ENCODE measurements at places on chromosomes 5 and 9. TPM values are rescaled to one million over a fixed set of nuclear protein-coding genes. Genes with fewer than 3 reads are reported as not detected.

DNA sequence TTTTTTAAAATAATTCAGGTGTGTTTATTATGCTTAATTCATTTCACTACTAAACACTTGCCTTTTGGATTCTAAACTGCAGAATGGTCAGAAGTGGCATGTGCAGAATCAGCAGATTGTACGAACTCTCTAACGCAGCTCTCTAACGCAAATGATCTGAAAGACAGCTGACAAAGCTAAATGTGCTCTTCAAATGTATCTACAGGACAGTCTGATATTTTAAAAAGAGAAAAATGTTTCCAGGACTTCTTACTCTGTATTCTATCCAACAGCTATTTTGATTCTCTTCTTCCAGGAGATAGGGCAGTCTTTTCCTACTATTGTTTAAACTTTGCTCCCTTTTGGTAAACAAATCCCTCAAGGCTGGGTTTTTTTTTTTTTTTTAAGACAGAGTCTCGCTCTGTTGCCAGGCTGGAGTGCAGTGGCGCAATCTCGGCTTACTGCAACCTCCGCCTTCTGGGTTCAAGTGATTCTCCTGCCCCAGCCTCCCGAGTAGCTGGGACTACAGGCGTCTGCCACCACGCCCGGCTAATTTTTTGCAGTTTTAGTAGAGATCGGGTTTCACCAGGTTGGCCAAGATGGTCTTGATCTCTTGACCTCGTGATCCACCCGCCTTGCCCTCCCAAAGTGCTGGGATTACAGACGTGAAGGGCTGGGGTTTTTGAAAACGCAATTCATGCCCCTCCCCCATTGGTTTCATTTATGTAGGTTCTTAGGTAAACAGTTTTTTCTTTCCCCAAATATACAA, 1.2 kb downstream of the NMRK1 start:
- no peaks in the 10 kb centered on the region for H3K27me3 ChIP-seq
- H3K4me1 ChIP-seq, result peaks cover 74% of the 10 kb centered on the region
- peak overlapping the region; percentile 100 for H3K27ac ChIP-seq

- H3K4me1 ChIP-seq, result no peaks in the 10 kb centered on the region
- no peaks in the 10 kb centered on the region for H3K36me3 ChIP-seq
- H3K4me3 ChIP-seq, result no peak overlapping the region
- no peak for DNase-seq
- H3K27ac ChIP-seq, result no peak overlapping the region
These were observed 184.4 kb downstream of the MPDZ start for GRCh38 chr9:13095056-13095455.

Gene GLRA1
- not detected for total RNA-seq

GRCh38 chr5:43432486-43433375, 20.5 kb upstream of the CCL28 start:
- DNase-seq, result no peak
- peaks cover 37% of the 10 kb centered on the region for H3K4me1 ChIP-seq
- H3K27ac ChIP-seq, result no peak overlapping the region
- no peaks in the 10 kb centered on the region for H3K27me3 ChIP-seq
- no peaks in the 10 kb centered on the region for H3K36me3 ChIP-seq
- no peak overlapping the region for H3K4me3 ChIP-seq

DNA sequence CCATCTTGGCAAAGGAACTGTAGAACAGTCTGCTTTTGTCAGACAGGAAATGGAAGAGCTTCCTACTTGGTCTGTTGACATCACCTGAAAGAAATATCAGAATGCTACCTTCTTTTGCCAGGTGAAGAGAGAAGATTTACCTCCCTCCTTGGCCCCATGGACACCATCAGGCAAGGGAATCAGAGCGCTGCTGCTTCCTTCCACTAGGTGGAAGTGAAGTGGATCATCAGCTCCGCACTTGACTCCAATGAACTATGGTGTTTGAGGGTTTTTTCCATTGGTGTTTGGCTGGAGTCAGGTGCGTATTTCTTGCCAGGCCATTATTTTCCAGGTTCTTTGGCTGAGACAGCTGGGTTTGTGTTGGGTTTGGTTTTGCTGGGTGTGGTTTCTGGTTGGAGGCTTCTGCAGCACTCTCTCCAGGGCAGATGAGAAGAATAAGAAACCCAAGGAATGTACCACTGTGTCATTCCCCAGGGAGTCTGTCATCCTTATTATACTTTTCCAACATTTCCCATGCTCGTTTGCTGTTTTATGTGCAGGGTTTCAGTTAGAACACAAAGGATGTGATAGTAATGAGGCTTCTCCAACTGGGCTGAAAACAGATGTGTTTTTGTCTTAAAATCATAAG, 12.4 kb downstream of the SPATA31E1 start:
- no peak overlapping the region for H3K4me3 ChIP-seq
- no peaks in the 10 kb centered on the region for H3K4me1 ChIP-seq
- no peak for DNase-seq
- no peaks in the 10 kb centered on the region for H3K36me3 ChIP-seq
- H3K27me3 ChIP-seq, result no peaks in the 10 kb centered on the region
- H3K27ac ChIP-seq, result no peak overlapping the region

DNA sequence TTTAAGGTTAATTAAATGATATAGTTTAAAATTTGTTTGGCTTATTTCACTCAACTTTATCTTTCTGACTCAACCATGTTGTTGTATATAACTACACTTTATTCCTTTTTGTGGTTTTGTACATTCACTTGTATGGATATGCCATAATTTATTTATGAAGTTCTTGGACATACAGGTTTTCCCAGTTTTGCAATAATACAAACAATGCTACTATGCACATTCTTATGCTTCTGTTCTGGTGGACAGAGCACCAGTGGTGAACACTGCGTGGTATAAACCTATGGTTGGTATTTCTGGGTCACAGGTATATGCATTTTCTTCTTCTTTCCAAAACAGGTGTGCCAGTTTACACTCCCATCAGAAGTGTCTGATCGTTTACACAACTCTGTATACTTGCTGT, 35.7 kb upstream of the TRIM14 start:
- H3K4me1 ChIP-seq, result peaks cover 41% of the 10 kb centered on the region
- H3K4me3 ChIP-seq, result no peak overlapping the region
- peaks cover 48% of the 10 kb centered on the region for H3K36me3 ChIP-seq
- no peak overlapping the region for H3K27ac ChIP-seq
- DNase-seq, result no peak

DNA sequence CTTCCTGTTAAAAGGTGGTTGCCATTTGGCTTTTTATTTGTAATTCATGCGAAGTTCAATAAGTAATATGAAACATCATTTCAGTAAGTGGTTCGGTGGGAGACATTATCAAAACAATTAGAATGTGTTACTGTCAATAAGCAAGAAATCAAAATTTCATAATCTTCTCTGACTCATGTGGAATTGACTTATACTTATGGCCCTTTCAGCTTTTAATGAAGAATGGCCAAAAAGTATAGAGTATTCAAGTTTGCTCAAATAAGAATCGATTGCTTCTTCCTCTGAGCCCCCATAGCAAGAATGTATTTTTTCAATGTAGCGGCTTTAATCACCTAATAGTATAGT, 174.5 kb downstream of the AOPEP start:
- H3K4me3 ChIP-seq, result peak overlapping the region; percentile 19
- peaks cover 5% of the 10 kb centered on the region for H3K4me1 ChIP-seq
- H3K27ac ChIP-seq, result peak overlapping the region; percentile 90
- DNase-seq, result no peak

DNA sequence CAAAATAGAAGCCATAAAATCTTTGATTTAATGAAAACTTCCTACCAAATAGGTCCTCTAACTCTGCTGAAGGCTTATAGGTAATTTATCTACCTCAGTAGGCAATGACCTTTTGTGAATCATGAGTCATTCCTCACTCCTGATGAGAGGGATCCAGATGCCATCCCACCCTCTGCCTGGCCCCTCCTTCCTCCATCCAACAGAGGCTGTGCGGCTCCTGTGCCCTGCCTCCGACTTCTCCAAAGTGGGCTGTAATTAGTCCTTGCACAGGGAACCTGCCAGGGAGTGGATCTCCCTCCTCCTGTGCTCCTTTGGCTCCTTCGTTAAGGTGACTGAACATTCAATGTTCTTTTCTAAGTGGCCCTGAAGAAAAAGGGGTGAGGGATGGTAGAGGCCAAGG, 213.9 kb upstream of the TBCA start:
- peaks cover 7% of the 10 kb centered on the region for H3K36me3 ChIP-seq
- H3K27ac ChIP-seq, result no peak overlapping the region
- no peak for DNase-seq
- no peak overlapping the region for H3K4me3 ChIP-seq
- no peaks in the 10 kb centered on the region for H3K27me3 ChIP-seq

Gene GABRA1
- total RNA-seq, result not detected

Gene PROB1
- 1.0 TPM for total RNA-seq

- no peak overlapping the region for H3K27ac ChIP-seq
- DNase-seq, result no peak
- no peaks in the 10 kb centered on the region for H3K27me3 ChIP-seq
- no peak overlapping the region for H3K4me3 ChIP-seq
These were observed 72.2 kb upstream of the FAM169A start for GRCh38 chr5:74938250-74938933.

- DNase-seq, result no peak
- H3K4me3 ChIP-seq, result no peak overlapping the region
- H3K27ac ChIP-seq, result no peak overlapping the region
- no peaks in the 10 kb centered on the region for H3K27me3 ChIP-seq
- H3K36me3 ChIP-seq, result no peaks in the 10 kb centered on the region
- peaks cover 2% of the 10 kb centered on the region for H3K4me1 ChIP-seq
These were observed 159.6 kb upstream of the ALDH1B1 start for GRCh38 chr9:38232895-38233294.

DNA sequence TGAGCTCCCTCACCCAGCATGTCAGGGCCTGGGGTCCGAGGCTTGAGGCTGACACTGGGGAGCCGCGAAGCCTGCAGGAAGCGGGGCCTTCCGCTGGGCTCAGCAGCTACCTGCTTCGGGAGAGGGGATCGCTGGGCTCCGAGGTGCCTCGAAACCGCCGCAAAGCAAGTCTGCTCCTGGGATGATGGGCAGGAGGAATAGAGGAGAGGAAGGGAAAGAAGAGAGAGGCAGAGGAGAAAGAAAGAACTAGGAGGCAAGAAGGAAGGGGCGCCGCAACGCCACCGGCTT, 1.5 kb upstream of the PRDM12 start:
- peaks cover 92% of the 10 kb centered on the region for H3K27me3 ChIP-seq
- no peaks in the 10 kb centered on the region for H3K36me3 ChIP-seq
- no peak overlapping the region for H3K27ac ChIP-seq
- H3K4me3 ChIP-seq, result no peak overlapping the region

GRCh38 chr5:113092683-113093082, 116.1 kb downstream of the DCP2 start:
- H3K4me1 ChIP-seq, result peaks cover 22% of the 10 kb centered on the region
- H3K27me3 ChIP-seq, result no peaks in the 10 kb centered on the region
- no peak overlapping the region for H3K4me3 ChIP-seq
- H3K36me3 ChIP-seq, result peaks cover 51% of the 10 kb centered on the region
- no peak overlapping the region for H3K27ac ChIP-seq

- H3K27ac ChIP-seq, result peak overlapping the region; percentile 50
- no peaks in the 10 kb centered on the region for H3K36me3 ChIP-seq
- H3K4me3 ChIP-seq, result no peak overlapping the region
- DNase-seq, result no peak
- no peaks in the 10 kb centered on the region for H3K27me3 ChIP-seq
These were observed 14.4 kb downstream of the NACC2 start for GRCh38 chr9:136080716-136081112.

Data from esophagus squamous epithelium (tissue), 5 donors.